CD8-positive, alpha-beta T cell (primary cell): ENCODE measurements at places on chromosomes 12 and 14.

DNA sequence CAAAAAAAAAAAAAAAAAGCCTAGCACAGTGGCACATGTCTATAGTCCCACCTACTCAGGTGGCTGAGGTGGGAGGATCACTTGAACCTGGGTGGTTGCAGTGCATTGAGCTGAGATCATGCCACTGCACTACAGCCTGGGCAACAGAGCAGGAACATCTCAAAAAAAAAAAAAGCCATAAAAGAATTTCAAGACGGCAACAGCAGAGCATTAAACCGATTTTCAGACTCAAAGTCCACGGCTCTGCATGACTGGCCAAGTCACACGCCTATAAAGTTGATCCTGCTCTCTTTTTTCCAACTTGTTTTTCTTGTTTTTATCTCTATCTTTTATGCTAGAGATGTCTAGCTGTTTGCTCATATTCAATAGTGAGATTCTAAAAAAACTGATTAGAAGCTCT lies 45.3 kb downstream of the FBXO34 start:
- no peak for DNase-seq

GRCh38 chr14:30691751-30692398 lies 69.8 kb downstream of the SCFD1 start:
- no peak for DNase-seq

- DNase-seq, result no peak
Measured at GRCh38 chr14:81579115-81579514, 45.5 kb upstream of the SEL1L start.

DNA sequence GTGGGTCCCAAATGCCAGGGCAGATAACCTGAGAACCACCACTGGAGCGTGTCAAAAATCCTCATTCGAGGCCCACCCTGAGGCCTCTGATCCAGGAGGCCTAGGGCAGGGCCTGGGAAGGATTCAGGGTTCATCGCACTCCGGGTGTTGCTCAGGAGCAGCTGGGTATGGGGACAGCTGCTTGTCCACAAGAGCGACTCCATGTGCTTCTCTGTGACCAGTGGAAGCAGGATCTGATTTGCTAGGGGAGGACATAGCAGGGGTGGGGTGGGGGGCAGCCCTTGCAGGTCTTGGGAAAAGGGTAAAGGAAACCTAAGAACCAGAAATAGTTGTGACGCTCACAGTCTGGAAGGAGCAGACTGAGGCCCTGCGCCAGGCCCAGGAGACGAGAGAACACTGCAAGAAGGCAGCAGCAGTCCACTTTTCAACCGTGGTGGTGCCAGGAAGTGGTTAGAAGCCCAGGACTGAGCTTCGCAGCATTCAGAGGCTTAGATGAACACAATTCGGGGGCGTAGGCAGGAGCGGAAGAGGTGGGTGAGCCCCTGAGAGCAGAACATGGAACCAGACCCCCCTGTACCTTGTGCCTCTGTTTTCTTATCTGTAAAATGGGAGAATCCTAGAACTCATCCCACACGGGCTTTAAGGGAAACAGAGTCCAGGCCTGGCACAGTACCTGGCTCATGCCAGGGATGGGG lies 33.7 kb downstream of the ITPK1 start:
- peak; percentile 52 for DNase-seq

- DNase-seq, result no peak
Measured at GRCh38 chr14:104128981-104129380, 9.4 kb upstream of the KIF26A start.

DNA sequence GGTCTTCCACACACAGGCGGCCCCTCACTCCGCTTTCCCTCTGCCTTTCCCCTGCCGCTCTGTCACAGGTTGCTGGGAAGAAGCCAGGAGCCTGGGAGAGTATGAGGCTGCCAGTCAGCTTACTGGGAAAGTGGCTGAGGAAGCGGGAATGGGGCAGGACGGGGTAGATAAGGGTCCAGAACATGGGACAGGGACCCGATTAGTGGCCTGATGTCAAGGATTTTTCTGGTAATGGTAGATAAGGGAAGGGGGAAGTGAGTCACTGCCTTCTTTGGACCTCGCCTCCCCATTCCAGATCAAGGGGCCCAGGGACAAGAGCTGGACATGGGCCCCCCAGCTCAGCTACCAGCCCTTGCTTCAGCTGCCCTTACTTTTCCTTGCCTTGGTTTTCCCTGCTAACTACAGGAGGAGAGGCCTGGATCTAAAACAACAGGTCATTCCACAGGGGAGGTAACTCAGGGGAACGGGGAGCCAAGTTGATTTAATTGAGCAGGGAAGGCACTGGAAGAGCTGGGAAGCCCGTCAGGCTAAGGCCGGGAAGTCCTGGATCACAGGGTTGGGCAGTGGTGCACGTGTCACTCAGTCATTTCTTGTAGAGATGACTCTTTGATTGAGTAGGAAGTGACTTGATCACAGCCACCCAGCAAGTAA lies 3.5 kb upstream of the LPAR5 start:
- no peak for DNase-seq

DNA sequence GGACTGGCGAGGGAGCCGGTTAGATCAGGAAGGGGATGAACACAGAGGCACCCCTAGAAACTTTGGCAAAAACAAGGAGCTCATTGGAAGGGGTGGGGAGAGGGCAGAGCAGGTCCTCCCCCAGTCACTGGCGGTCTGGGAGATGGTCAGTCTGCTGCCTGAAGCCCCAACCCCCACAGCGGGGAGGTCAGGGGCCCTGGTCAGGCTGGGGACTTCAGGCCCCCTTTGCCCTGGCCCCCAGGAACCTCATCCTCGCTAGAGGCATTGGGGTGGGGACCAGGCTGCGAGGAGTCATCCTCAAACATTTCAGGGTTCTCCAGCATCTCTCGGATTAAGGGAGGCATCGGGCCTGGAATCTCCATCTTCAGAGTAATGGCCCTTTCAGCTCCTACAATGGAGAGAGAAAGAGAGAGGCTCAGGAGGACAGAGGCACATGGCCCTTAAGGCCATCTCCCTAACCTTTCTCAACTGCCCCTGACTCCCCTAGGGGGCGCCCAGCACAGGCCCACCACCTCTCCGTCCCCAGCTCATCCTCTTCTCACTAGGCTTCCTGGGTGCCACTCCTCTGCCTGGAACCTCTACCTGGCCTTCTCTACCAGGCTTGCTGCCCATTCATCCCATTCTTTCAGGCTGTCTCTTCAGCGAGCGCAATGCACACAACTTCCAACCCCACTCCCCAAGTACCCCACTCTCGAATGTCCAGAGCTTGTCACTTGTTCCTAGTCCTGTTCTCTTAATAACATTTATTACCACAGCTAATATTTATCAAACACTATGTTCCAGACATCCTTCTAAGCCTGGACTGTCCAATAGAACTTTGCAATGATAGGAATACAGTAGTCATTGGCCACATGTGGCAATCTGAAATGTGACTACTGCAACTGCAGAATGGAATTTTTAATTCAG lies 4.7 kb upstream of the ITGB7 start:
- no peak for DNase-seq

GRCh38 chr12:52079576-52080402 lies at the start of gene SMIM41:
Gene SMIM41 (plus strand): TSS chr12:52079704. CDS start chr12:52079780, 76 bp downstream.
- DNase-seq, result no peak

- no peak for DNase-seq
Measured at GRCh38 chr14:55758796-55759195, 178.8 kb downstream of the KTN1 start.

- no peak for DNase-seq
Measured at GRCh38 chr14:92600318-92601053, 86.9 kb downstream of the RIN3 start.

- DNase-seq, result no peak
Measured at GRCh38 chr14:39440975-39441374, 8.7 kb upstream of the FBXO33 start.

- DNase-seq, result no peak
Measured at GRCh38 chr14:65095633-65096205, 6.6 kb downstream of the MAX start.

GRCh38 chr14:59320361-59320760 lies 131.9 kb downstream of the DAAM1 start:
- no peak for DNase-seq

DNA sequence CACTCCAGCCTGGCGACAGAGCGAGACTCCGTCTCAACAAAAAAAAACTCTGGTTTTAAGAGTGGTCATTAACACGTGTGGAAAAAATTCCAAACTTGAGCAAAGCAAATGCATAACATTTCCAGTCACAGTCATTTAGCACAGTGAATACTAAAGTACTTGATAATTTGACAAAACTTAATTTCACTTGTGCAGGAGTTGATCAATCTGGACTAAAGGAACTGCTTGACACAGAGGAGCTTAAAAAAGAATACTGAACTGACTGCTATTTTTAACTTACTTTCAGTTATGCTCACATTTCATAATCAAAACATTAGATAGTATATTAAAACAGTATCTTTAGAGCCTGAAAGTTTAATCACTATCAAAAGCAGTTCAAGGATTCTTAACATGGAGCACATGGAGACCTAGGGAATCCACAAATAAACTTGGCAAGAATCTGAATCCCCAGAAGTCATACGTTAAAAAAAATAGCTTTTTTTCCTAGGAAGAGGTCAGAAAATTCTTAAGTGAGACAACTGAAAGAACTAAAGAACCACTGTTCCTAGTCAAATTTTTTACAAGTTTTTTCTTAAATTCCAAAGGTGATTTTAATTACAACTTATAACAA lies 7.4 kb downstream of the UBE2N start:
- no peak for DNase-seq

GRCh38 chr12:42469355-42470175 lies 120.0 kb downstream of the PRICKLE1 start:
- peak; percentile 25 for DNase-seq

DNA sequence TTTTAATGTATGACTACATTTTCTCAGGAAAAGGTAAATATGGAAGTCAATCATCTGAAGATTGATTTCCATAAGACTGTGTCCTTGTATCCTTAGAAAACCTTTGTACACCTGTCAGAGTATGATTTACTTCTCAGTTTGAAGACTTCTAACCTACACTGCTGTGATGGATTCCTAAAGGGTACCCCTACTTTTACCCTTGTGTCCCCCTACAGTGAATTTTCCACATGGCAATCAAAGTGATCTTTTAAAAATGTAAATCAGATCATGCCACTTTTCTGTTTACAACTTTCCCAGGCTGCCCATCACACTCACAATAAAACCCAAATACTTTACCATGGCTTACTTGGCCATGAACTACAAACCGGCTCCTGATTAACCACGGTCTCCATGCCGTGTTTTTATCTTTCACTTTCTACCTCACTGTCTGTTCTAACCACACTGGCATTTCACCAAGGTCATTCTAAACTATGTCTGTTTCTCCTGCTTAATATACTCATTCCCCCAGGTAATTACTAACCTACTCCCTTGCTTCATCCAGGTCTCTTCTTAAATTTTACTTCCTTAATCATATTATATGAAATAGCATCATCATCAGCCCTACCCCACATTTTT lies 8.1 kb downstream of the DNAI7 start:
- peak; percentile 61 for DNase-seq

DNA sequence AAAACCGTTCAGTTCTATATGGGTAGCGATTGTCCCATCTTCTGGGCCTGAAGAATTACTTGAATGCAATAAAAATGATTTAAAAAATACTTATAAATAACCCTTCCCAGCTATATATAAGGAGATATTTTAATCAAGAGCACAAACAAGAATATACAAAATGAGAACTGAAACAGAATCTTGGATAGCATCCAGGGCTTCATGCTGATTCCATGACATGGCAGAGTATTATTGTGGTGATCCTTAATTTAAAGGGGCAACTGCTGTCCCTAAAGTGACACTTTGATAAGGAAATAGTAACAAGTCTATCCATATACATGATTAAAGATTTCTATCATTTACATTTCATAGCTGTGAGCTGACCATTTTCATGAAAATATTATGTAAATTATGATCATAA lies 18.8 kb downstream of the WBP11 start:
- DNase-seq, result no peak

GRCh38 chr14:79016828-79017505 lies 846.8 kb downstream of the NRXN3 start:
- DNase-seq, result no peak

DNA sequence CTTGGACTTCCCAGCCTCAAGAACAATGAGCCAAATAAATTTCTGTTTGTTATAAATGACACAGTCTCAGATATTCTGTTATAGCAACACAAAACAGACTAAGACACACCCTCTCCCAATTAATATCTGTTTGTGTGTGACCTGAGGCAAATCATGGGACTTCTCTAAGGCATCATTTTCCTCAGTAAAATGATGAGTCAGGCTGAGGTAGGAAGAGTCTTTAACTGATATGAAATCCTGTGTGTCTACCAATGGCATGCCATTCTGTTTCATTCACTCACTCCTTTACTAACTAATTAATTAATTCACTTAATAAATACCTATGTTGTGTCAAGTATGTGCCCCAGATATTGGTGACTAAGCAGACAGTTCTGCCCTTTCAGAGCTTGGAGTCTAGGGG lies 258.4 kb upstream of the CRY1 start:
- DNase-seq, result no peak

GRCh38 chr12:41108032-41108431 lies 80.1 kb upstream of the PDZRN4 start:
- no peak for DNase-seq

- DNase-seq, result peak; percentile 4
Measured at GRCh38 chr12:64824130-64824499, 332 bp upstream of the TBC1D30 start.

DNA sequence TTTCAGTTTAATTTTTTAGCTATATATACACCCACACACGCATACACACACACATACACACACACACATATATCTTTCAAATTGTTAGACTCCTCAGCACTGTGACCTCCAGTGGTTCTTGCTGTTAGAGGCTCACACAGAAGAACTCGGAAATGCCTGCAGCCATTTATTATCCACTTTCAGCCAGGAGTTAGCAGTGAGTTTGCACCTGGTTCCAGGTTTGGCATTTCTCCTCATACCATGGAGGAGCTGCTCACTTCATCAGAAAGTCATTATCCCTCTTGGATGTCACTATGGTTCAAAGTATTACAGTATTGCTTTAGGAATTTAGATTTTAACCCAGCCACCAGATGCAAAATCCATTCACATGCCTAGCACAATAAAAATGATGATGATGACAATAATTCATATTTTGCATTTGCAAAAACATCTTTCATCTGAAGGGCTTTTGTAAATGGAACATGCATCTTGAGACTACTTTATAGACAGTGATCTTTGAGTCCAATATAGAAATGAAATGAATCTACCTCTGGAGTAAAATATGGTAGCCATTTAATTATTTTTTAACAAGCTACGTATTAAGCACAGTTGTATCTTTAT lies 42.3 kb downstream of the NPAS3 start:
- DNase-seq, result no peak

DNA sequence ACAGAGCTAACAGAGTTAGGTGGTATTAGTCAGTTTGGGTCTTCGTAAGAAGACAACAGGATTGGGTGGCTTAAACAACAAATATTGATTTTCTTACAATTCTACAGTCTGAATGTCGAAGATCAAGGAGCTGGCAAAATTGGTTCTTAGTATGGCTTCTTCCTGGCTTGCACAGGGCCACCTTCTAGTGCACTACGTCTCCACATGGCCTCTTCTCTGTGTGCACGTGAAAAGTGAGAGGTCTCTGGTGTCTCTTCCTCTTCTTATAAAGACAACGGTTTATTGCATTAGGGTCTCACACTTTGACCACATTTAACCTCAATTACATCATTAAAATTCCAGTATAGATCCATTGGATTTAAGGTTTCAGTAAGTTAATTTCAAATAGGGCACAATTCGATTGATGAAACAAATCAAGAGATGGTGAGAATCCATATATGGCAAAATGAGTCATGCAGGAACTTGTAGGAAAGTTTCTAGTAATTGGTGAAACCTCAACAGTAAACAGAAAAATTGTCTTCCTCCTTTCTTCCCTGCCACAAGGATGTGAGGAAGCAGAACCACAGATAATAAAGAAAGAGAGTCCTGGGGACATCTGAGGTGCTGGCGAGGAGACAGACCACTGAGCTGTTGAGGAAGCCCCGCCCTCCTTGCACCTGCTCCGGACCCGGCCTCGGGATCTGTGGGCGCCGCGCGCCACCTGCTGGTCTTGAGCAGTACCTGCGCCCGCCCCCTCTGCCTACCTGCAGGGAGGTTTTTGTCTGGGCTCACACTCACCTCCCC lies 846.7 kb downstream of the TMEM121 start:
- peak; percentile 79 for DNase-seq
